ENCODE measurements at places on chromosomes 2 and 18.

GRCh38 chr18:58781627-58782194, 83.0 kb upstream of the ZNF532 start:
- no peaks in the 10 kb centered on the region for H3K27me3 ChIP-seq
- H3K4me3 ChIP-seq: no peak overlapping the region

GRCh38 chr2:104501342-104501741, 352.6 kb upstream of the POU3F3 start:
- H3K27ac ChIP-seq: no peak overlapping the region
- H3K36me3 ChIP-seq: no peaks in the 10 kb centered on the region

DNA sequence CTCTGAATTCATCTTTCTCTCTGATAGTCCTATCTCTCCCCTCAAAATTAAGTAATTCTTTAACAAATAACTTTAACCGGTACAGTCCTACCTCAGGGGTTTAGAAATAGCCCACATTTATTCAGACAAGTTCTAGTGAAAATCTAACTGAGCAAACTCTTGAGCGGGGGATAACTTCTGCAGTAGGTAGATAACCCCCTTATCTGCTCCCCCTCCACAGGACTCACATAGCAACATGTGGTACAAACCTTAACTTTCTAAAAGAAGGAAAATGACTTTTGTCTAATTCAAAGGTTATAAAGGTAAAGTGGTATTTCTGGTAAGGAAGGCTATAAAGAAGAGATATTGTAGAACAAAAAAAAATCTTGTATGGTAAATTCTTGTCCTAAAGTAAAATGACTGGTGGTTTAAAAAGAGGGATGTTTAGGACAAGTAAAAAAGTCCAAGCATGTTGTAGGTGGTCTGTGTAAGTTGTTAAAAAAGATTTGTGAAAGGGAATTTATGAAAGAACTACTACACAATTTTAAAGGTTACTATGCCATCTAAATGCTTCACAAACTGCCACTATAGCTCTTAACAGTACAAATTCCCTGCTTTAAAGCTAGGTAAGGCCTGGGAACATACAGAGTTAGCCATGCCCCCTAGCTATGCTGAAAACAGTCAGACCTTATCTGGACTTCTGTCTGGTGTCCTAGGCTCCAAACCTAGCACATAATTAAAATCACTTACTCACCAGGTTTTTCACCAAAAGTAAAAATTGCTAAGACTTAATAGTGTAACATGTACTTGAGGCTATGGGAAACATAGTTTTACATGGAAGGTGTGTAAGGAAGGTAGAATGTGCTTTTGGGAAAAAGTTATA, 8.1 kb upstream of the RPIA start:
- H3K27me3 ChIP-seq: no peaks in the 10 kb centered on the region
- H3K4me3 ChIP-seq: no peak overlapping the region
- H3K27ac ChIP-seq: no peak overlapping the region
- no peaks in the 10 kb centered on the region for H3K4me1 ChIP-seq
- H3K36me3 ChIP-seq: no peaks in the 10 kb centered on the region

- no peaks in the 10 kb centered on the region for H3K4me1 ChIP-seq
- no peak overlapping the region for H3K4me3 ChIP-seq
- no peaks in the 10 kb centered on the region for H3K36me3 ChIP-seq
- peak overlapping the region; percentile 85 for H3K27ac ChIP-seq
- no peaks in the 10 kb centered on the region for H3K27me3 ChIP-seq
- DNase-seq: peak; percentile 92
These were observed 362.7 kb upstream of the SLC8A1 start for GRCh38 chr2:40814616-40815015.

All from common myeloid progenitor, CD34-positive (primary cell).